ENCODE measurements at places on chromosomes 16 and 17.

GRCh38 chr17:21210411-21211076, 3.4 kb downstream of the TMEM11 start:
- DNase-seq, result no peak

DNA sequence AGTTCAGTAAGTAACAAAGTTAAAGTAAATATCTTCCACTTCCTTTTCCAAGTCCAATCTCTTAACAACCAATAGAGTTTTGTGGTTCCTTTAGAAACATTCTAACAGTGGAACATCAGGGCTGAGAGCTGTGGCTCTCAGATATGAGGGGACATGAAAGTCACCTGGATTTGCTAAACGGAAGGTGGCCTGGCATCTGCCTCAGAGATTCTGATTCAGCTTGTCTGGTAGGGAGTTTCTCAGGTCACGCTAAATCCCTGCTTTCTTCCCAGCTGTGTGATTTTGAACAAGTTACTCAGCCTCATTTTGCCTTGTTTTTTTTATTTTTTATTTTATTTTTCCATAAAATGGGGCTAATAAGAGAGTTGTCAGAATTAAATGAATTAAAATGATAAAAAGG, 411.0 kb upstream of the CDH11 start:
- no peak for DNase-seq

DNA sequence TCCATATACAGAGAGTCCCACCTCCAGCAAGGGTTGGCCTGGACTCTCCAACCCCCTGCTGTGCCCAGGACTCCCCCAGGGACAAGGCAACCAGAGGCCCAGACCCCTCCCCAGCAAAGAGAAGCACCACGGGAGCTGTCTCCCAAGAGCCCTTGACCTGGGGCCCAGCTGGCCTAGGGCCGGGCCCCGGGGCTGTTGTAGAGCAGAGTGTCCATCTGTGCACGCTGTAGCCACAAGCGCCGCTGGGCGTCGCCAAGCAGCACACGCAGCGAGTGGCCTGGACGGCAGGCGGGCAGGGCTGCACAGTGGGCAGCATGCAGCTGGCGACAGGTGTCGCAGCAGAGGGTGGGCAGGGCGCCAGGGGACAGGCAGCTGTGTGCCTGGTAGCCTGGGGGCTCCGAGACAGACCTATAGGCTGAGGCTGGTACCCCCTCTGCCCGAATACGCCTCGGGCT, 4.3 kb downstream of the SPATA2L start:
- no peak for DNase-seq

GRCh38 chr17:11278186-11278991, 37.4 kb downstream of the SHISA6 start:
- no peak for DNase-seq

- no peak for DNase-seq
Observed at GRCh38 chr17:71963351-71963750, 157.5 kb upstream of the SOX9 start.

GRCh38 chr16:20884240-20884556, 16.0 kb downstream of the DCUN1D3 start:
- DNase-seq, result no peak

GRCh38 chr17:43015579-43015978, 6.6 kb downstream of the VAT1 start:
- DNase-seq, result no peak

GRCh38 chr16:82111944-82112343, 58.1 kb downstream of the MPHOSPH6 start:
- no peak for DNase-seq

DNA sequence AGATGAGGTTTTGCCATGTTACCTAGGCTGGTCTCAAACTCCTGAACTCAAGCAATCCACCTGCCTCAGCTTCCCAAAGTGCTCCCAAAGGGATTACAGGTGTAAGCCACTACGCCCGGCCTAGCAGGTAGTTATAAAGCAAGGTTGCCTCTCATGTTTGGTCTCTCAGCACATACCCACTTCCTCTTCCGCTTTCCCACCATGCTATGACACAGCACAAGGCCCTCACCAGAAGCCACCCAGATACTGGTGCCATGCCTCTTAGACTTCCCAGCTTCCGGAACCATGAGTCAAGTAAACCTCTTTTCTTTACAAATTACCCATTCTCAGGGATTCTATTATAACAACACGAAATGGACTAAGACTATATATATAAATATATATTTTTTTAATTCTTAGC, 143.6 kb downstream of the COPRS start:
- no peak for DNase-seq

DNA sequence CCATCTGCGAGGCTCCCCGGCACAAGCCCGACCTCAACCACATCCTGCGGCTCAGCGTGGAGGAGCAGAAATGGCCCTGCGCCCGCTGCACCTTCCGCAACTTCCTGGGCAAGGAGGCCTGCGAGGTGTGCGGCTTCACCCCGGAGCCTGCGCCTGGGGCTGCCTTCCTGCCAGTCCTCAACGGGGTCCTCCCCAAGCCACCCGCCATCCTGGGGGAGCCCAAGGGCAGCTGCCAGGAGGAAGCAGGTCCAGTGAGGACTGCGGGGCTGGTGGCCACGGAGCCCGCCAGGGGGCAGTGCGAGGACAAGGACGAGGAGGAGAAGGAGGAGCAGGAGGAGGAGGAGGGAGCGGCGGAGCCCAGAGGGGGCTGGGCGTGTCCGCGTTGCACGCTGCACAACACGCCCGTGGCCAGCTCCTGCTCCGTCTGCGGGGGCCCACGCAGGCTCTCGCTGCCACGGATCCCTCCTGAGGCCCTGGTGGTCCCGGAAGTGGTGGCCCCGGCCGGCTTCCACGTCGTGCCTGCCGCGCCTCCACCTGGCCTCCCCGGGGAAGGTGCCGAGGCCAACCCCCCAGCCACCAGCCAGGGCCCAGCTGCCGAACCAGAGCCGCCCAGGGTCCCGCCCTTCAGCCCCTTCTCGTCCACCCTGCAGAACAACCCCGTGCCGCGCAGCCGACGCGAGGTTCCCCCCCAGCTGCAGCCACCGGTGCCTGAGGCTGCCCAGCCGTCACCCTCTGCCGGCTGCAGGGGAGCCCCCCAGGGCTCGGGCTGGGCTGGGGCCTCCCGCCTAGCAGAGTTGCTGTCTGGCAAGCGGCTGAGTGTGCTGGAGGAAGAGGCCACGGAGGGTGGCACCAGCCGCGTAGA, 13.1 kb upstream of the PRR35 start:
- no peak for DNase-seq

DNA sequence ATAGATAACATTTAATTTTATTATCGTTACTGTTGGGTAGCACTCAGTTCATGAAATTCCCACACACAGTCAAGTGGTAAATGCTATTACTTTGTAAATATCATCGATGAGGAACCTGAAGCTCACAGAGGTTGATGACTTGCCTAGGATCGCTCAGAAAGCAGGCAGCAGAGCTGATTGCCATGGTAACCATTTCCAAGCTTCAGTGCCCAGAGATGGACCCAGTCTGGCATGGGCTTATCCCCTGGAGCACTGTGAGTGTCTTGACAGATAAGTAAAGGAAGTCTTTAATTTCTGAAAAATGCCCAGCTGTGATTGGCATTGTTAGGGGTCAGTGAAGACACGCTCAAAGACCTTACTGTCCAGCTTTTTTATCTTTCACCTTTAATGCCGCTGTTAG, 95.0 kb downstream of the PRKCB start:
- DNase-seq, result no peak

- DNase-seq, result no peak
Observed at GRCh38 chr16:69619514-69619913, 53.7 kb downstream of the NFAT5 start.

DNA sequence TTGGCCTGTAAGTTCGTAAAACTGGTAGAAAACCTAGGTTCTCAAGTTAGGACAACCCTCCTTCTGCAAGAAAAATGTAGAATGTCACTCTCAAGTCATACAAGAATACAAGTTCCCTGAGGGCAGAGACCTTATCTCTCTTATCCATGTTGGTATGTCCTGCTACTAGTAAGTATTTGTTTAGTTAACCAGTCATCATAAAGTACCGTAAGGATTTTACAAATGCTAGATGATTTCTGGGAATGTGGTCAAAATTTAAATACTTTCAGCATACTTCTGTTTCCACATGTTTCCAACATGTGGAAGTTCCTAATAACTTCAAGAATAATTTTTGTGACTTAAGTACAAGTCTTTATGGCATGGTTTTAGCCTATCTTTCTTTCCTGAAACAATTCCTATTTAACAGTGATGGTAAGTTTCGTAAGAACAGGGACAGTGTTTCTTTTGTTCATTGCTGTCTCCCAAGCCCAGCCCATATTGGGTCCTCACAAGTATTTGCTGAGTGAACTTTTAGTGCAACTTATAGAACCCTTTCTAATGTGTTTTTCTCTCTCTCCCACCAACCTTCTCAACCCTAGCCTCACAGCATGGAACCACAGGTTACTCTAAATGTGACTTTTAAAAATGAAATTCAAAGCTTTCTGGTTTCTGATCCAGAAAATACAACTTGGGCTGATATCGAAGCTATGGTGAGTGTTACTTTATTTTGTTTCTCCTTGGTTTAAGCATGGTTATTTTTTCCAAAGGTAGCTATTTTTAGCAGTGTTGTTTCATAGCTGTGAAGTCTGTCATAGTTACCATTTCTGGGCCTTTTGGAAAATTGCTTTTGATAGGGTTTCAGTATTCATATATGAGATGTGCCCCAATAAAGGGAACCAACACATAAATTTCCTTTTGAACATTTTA, 4.5 kb downstream of the NBR1 start:
- no peak for DNase-seq

DNA sequence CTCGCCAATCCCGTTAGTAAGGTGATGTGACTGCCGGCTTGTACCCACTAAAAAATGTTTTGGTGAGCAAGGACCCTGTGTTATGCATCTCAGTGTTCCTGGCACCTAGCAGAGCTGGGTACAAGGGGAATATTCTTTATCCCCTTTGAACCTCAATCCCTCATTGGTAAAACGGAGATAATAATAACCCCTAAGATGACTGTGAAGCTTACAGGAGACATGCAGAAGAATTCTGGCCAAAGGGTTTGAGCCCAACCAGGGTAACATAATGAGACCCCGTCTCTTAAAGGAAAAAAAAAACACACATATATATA, 896 bp downstream of the GGA2 start:
- no peak for DNase-seq

- no peak for DNase-seq
Observed at GRCh38 chr16:89038221-89038721, 55.4 kb upstream of the ACSF3 start.

DNA sequence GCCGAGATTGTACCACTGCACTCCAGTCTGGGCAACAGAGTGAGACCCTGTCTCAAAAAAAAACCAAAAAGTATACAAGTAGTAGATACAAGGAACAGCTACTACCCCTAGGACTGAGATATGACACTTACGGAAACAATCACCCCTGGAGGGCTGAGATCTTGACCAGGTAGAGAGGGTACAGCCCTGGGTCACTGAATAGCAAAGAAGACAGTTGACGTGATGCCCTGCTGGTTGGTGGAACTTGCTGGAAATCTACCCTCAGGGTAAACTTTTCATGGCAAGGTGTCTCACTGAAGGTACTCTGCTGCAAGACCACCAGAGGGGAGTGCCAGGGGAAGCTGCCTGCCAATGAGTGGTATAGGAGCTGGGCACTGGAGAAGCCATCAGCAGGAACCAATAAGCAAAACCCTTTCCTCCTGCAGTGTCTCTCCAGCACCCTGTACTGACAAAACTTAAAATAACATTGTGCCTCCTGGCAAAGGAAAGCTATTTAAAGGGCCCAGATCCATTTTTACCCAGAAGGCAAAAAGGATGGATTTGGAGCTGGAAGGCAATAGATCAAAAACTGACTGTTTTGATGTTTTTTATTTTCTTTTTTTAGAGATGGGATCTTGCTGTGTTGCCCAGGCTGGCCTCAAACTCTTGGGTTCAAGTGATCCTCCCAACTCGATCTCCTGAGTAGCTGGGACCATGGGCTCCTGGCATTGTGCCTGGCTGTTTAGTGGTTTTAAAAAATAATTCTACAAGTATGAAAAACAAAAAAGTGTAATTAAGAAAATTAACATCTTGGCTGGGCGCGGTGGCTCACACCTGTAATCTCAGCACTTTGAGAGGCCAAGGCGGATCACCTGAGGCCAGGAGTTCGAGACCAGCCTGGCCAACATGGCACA, 11.3 kb upstream of the PDXDC1 start:
- DNase-seq, result no peak

- peak; percentile 45 for DNase-seq
Observed at GRCh38 chr17:32609085-32609484, 122.3 kb downstream of the CDK5R1 start.

GRCh38 chr16:70730944-70731343, 45.1 kb upstream of the MTSS2 start:
- no peak for DNase-seq

GRCh38 chr16:28219282-28219681, 7.5 kb upstream of the XPO6 start:
- DNase-seq, result no peak

DNA sequence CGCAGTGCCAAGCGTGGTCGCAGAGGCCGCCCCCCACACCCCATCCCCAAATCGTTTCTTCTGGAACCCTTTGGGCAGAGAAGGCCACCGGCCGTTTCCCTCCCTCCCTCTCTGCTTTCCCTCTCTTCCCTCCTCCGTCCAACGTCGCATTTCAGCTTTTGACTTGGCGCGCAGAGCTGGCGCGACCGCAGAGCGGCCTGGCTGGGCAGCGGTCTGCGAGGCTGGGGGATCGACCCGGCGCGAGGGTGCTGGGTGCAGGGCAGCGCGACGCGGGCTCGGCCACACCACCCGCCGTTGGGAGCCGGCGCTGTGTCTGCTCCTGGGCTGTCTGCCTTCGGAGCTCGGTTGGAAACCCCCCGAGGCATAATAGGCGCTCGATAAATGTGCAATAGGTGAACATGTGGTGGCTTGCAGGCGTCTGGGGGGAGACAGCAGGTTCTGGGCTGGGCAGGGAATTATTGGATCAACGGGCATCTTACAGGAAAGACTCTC, 2.8 kb upstream of the NTN3 start:
- DNase-seq, result no peak

GRCh38 chr16:58107709-58108108, 21.5 kb downstream of the CFAP20 start:
- DNase-seq, result no peak

- no peak for DNase-seq
Observed at GRCh38 chr17:77096570-77097214, 44.1 kb upstream of the SEC14L1 start.

GRCh38 chr16:83915491-83915890, 16.6 kb downstream of the MLYCD start:
- no peak for DNase-seq

DNA sequence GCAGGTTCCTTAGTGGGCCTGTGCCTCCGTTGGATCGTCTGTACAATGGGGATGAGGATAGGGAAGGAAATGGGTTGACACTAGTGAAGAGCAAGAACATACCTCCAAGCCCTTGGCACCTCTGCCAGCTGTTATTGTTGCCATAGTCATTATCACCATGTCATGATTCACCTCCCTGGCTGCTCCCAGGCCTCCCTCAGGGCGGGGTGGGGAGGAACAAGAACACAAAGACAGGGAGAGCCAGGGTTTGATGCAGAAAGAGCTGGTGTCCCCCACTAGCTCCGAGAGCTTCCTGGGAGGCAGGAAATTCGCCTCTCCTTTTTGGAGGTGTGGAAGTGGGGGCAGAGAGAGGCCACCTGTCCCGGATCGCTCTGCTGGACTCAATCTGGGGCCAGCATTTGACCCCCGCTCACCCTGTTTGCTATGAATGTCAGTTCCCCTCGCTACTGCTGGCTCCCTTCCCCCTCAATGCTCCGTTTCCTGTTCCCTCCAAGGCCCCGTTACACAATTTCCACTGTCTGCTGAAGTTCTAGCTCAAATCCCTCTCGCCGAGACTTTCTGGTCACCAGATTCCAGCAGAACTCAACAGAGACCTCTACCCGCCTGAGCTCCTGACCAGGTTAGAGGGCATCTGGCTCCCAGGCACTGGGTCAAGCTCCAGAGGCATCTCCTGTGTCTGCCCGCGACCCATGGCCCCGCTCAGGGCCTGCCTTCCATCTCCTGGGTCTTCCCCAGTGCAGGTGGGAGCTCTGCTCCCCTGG, 9.1 kb downstream of the TIMP2 start:
- DNase-seq, result no peak

GRCh38 chr17:40841246-40841645, 18.8 kb upstream of the KRT10 start:
- no peak for DNase-seq

Data from stimulated activated CD4-positive, alpha-beta T cell treated with anti-CD3 and anti-CD28 coated beads, Interleukin-1b, Interleukin-23, amount 100 ng/mL, for 24 hours (primary cell).